ENCODE measurements at places on chromosomes 4 and X. TPM values are rescaled to one million over a fixed set of nuclear protein-coding genes. Genes with fewer than 3 reads are reported as not detected.

The CPE gene
- 43.2 TPM for total RNA-seq

- H3K36me3 ChIP-seq: no peaks in the 10 kb centered on the region
- DNase-seq: no peak
- no peak overlapping the region for H3K27ac ChIP-seq
- no peaks in the 10 kb centered on the region for H3K27me3 ChIP-seq
- H3K4me3 ChIP-seq: no peak overlapping the region
- no peaks in the 10 kb centered on the region for H3K4me1 ChIP-seq
Measured at GRCh38 chrX:23822841-23823240, 39.9 kb downstream of the SAT1 start.

- H3K4me1 ChIP-seq: no peaks in the 10 kb centered on the region
- H3K36me3 ChIP-seq: no peaks in the 10 kb centered on the region
- H3K4me3 ChIP-seq: no peak overlapping the region
- no peak overlapping the region for H3K27ac ChIP-seq
Measured at GRCh38 chr4:87856816-87857215, 24.0 kb downstream of the MEPE start.

- H3K4me1 ChIP-seq: no peaks in the 10 kb centered on the region
- no peak overlapping the region for H3K27ac ChIP-seq
- no peaks in the 10 kb centered on the region for H3K36me3 ChIP-seq
Measured at GRCh38 chr4:33649015-33649414, 2595.3 kb downstream of the ARAP2 start.

The COX7B gene
- 1,696 TPM for total RNA-seq

DNA sequence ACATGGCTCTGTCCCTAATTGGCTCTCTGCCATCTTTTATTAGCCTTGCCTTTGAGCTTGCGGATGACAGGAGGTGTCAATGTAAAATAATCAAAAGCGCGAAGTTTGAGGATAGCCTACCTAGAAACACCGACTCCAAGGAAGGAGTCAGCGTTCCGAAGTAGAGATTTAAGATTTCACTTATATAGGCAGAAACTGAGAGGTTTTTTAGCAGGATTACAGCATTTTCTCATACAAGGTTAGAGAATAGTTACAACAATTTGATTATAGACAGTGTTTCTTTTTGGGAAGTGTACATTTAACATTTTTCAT lies 499 bp upstream of the NFXL1 start:
- no peak for DNase-seq
- peaks cover 18% of the 10 kb centered on the region for H3K36me3 ChIP-seq
- H3K27ac ChIP-seq: peak overlapping the region; percentile 31
- H3K4me1 ChIP-seq: peaks cover 21% of the 10 kb centered on the region

DNA sequence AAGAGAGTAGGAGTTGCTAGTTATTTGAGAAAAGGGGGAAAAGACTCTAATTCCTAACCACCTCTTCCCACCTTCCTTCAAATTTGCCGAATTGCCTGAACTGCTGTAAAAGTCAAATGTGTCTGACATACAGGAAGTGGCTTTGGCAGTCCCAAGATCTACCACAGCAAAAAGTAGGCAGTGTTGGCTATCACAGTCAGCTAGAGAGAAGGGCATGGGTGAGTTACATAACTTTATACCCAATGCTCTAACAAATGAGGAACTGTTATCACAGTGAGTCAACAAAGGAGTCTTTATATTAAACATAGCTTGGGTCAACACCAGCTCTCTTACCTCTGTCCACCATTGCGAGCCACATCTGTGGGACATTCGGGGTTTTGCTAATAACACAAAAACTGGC lies 2.4 kb upstream of the MBNL3 start:
- H3K4me1 ChIP-seq: no peaks in the 10 kb centered on the region
- no peaks in the 10 kb centered on the region for H3K27me3 ChIP-seq
- no peak overlapping the region for H3K4me3 ChIP-seq
- DNase-seq: no peak
- no peak overlapping the region for H3K27ac ChIP-seq
- H3K36me3 ChIP-seq: no peaks in the 10 kb centered on the region

- no peaks in the 10 kb centered on the region for H3K36me3 ChIP-seq
- H3K4me3 ChIP-seq: no peak overlapping the region
- no peaks in the 10 kb centered on the region for H3K4me1 ChIP-seq
- no peak overlapping the region for H3K27ac ChIP-seq
- no peaks in the 10 kb centered on the region for H3K27me3 ChIP-seq
- no peak for DNase-seq
Measured at GRCh38 chr4:35872273-35872672, 372.0 kb downstream of the ARAP2 start.

All from left ventricle myocardium inferior (tissue), 1 donor.